Activated T-helper 1 cell treated with Interleukin-2 at 50 U/mL for 16 hours (primary cell): ENCODE measurements at places on chromosomes 1 and 21.

GRCh38 chr1:54403808-54404261 is 2.4 kb downstream of the SSBP3 start:
- DNase-seq, result no peak

DNA sequence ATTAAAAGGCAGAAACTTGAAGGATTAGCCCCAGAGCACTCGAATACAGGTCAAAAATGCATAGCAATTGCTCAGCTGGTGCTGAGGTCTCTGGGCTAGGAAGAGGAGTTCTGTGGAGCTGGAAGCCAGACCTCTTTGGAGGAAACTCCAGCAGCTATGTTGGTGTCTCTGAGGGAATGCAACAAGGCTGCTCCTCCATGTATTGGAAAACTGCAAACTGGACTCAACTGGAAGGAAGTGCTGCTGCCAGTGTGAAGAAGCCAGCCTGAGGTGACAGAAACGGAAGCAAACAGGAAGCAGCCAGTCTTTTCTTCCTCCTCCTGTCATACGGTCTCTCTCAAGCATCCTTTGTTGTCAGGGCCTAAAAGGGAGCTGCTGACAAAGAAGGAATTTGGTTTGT is 233.4 kb upstream of the FGGY start:
- no peak for DNase-seq

DNA sequence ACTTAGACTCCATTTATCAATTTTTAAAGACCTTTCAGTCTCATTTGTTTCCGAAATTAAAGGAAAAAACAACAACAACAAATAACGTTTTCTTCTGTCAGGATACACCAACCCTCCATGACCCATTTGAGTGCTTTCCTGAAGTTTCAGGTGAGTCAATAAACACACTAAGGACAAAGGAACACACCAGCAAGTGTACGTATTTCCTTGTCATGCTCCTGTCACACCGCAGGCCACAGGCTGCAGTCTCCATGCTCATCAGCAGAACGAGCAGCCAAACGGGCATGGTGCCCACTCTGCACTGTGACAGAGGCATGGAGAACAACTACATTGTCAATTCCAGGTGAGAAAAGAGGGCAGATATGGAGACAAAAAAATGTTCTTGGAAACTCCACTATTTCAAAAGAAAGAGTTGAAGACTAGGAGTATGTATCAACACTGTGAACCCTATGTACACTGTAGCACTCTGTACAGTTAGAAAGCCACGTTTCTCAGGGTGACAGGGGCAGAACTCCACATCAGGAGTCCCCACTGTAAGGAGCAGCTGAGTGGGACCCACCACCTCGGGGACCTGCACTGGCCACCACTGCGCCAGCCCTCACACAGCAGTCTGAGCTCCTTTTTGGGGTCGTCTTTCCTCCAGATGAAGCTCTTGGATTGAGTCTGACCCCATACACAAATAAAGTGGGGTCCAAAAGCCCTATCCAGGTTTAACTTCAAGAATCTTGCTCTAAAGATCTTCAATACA is 2.6 kb downstream of the PTTG1IP start:
- no peak for DNase-seq

GRCh38 chr1:201468501-201468843 is 516 bp downstream of the PHLDA3 start:
- no peak for DNase-seq

GRCh38 chr1:70210820-70211219 is 5.4 kb upstream of the LRRC40 start:
- no peak for DNase-seq

- no peak for DNase-seq
These were observed 16.4 kb upstream of the ATP1A4 start for GRCh38 chr1:160134791-160135572.

DNA sequence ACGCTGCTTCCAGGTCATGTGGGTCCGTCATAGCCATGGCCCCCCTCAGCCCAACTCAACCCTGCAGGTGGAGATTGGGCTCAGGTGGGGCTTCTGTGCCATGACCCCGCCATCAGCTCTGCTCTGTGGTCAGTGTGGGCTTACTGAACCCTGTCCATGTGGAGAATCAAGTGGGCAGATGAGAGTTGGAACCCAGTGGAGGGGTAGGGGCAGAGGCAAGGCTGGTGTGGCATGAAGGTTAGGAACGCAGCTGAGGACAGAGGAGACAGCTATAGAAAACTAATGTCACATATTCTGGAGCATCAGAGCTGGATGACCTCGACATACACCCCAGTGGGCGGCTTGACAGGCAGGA is 355.9 kb downstream of the PTPRU start:
- no peak for DNase-seq

GRCh38 chr1:240501115-240501514 is 110.8 kb downstream of the GREM2 start:
- no peak for DNase-seq

GRCh38 chr1:202810193-202810614 is 550 bp upstream of the PCAT6 start:
- no peak for DNase-seq

- no peak for DNase-seq
These were observed 61.0 kb downstream of the ZBTB18 start for GRCh38 chr1:244112041-244112440.

DNA sequence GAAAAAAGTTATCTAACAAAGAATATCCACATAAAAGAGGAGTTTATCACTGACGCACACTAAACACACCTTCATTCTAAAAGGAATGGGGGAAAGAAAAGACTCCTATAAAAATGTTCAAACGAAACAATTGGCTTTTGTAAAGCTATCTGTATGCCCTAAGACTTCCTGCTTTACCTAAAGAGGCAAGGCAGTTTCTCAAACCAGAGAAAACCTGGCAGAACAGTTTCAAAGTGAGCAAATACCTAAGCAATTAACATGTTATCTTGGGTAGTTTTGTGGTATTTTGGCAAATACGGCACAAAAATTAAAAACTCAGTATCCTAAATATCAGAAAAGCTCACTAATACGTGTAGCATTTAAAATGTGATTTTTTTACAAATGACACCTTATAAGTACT is 1.9 kb downstream of the PUM1 start:
- DNase-seq, result no peak

GRCh38 chr1:154306151-154306550 is 14.7 kb upstream of the AQP10 start:
- no peak for DNase-seq
